ENCODE measurements at places on chromosomes 5 and 9. TPM values are rescaled to one million over a fixed set of nuclear protein-coding genes. Genes with fewer than 3 reads are reported as not detected.

DNA sequence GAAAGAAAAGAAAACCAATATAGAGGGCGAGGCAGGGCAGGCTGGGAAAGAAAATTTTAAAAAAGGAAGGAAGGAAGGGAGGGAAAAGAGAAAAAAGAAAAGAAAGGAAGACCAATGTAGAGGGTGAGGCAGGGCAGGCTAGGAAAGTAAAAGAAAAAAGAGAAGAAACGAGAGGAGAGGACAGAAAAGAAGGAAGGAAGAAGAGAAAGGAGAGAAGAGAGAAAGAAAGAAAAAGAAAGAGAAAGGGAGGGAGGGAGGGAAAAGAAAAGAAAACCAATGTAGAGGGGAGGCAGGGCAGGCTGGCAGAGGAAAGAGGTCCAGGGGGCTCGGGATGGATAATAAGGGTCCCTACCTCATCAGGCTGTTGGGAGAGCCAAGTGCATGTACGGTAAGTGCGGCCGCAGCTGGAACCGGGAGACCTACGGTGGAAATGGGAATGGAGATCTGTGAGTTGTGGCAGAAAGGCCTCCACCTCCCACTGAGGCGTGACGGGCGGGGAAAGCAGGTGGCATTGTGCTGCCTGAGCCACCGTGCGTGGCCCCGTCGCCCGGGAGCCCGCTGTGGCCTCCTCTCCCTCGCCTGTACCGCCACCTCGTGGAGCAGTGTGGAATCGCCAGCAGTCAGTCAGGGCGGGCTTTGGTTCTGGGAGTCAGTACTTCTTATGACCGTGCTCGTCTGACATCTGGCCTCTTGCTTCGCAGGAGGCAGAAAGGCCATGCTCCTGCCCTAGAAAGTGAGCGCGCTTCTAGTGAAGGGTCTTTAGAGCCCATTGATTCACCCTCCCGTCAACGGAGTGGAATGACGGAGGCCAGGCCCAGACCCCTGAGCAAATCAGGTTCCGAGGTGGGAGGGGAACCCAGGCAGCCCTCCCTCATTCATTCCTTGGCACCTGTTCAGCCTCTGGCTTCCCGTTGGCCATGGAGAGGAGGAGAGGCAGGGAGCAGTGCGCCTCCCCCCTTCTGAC, 10.4 kb upstream of the NHP2 start:
- peak; percentile 89 for DNase-seq

Gene GFI1B
- 0.25 TPM for total RNA-seq

DNA sequence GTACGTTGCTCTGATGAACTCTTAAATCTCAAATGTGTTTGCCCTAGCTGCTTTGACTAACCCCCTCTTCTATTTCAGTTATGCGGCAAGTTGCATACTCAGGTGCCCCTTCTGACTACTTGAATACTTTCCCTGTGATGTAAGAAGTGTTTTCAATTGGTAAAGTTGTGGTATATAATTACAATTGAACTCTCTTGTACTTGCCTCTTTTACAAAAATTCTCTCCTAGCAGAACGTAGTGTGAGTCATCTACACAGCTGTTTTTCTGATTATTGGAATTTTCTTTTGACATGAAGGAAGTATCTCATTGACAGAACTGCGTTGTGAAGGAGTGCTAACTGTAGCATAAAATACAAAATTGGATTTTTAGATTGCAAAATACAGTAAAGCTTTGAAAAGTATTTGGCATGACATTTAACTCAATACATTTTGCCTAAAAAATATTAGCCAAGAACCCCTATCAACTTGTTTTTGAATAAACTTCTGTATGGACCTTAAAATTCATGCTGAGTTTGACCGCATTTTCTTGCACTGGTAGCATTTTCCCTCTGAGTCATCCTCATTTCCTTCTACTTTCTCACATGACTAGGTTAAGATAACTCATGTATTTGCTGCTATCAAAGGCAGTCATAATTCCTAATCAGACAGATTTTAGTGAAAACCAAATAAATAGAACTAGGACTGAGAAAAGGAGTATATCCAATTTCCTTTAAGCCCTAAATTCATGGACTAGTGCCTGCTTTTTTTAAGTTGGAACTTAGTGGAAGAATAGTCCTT, 6.3 kb downstream of the CRHBP start:
- DNase-seq: no peak

DNA sequence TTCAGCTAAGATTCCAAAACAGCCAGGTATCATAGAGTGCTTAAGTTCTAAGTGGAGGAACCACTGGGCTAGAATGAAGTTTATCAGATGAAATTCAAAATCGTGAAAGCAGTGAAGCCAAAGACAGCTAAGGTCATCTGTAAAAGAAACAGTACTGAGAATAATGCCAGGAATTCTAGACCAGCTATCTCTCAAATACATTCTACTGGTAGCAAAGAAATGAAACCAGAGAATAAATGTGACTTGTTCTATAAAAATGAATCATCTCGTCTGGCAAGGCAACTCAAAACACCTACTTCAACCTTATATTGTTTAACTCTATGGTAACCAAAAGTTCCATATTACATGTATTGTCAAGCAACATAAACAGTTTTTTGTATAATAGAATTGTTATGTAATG, 51.3 kb upstream of the RGMB start:
- DNase-seq: no peak

- DNase-seq: no peak
These were observed 73.5 kb upstream of the MEGF10 start for GRCh38 chr5:127216898-127217675.

DNA sequence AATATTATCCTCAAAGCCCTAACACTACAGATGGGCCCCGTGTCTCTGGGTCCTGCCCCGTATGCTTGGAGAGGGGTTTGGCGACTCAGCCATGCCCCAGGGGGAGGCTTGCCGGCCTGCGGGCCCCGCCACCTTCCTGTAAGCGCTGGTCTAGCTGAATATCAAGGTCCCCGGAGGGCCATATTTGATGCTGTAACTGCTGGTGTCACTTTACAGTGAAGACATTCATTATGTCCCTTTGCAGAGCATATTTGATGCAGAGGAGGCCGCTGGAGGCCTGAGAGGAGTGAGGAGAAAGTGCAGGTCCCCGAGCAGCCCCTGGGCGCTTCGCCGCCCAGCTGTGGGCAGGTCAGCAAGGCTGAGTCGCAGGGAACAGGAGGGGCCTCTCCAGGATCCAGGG, 16.8 kb downstream of the IRX4 start:
- no peak for DNase-seq

DNA sequence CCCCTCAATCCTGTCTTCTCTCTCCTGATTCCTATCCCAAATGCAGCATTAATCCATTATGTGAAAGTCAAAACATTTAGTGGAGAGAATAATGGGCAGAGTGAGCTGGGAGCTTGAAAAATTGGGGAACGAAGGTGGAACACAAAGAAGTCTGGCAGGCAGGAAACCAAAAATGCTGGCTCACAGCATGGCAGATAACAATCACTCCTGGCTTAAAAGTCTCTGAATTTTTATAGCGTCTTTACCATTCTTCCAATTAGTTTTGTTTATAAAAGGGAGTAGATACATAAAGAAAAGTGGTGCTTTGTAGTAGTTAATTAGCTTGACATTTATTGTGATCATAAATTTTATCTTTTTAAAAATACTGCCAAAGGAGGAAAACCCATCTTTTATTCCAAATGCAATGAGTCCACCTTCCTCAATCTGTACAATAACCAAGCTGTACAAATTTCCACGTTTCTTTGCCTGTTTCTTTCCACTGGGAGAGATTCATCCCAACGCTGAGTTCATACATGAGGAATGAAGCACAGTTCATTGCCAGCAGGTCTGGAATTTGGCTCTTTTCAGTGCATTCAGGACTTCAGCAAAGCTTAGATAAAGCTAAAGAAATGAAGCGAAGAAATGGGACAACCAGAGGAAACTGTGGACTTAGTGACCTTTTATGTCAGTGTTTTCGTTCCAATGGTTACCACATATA, 174.7 kb downstream of the HMHB1 start:
- DNase-seq: no peak

GRCh38 chr5:158634714-158635113, 465.0 kb downstream of the EBF1 start:
- DNase-seq: no peak

Gene TSLP
- 7.2 TPM for total RNA-seq

Gene DIRAS2
- not detected for total RNA-seq

Gene BTNL8
- total RNA-seq: 0.27 TPM

GRCh38 chr5:169635936-169636335, 1.1 kb upstream of the DOCK2 start:
- DNase-seq: no peak

Gene ALDOB
- 0.35 TPM for total RNA-seq

DNA sequence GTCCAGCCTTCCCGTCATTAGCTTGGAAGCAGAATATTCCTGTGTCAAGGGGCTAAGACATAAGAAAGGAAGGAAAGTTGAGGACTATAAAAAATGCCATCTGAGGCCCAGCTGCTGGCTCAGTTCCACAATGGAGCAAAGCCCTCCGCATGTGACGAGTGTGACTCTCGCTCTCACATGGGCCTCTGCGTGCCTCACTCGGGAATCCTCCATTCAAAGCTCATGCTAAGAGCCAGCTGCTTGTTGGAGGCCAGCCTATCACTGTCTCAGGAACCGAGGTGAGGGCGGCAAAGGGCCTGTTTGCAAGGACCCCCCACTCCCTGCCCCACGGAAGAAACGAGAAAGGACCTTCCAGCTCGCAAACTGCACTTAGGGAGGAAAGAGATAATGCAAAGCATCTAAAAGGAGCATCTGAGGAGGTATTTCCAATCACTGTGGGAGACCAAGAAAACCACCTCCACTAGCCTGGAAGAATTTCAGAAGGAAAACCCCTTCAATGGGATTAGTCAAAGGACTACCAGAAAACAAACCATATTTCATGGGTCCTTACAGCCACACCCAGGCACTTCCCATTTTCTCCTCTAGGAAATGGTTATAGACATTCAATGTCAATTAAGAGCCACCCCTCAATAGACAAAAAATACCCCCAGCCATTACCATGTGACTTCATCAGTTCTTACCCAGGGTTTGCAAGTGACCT, 95.3 kb downstream of the PRRT1B start:
- DNase-seq: no peak

DNA sequence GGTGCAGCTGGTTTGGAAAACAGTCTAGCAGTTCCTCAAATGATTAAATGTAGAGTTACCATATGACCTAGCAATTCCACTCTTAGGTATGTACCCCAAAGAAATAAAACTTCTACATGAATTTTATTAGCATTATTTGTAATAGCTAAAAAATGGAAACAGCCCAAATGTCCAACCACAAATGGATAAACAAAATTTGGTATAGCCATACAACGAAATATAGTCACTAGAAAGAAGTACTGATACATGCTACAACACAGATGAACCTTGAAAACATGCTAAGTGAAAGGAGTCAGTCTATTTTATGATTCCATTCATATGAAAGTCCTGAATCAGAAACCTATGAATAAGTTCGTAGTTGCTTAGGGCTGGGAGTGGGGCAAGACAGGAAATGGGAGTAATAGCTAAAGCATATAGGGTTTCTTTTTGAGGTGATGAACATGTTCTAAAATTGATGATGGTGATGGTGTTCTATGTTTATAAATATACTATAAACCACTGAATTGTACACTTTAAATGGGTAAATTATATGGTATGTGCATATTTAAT, 6.3 kb downstream of the GDF9 start:
- DNase-seq: no peak

DNA sequence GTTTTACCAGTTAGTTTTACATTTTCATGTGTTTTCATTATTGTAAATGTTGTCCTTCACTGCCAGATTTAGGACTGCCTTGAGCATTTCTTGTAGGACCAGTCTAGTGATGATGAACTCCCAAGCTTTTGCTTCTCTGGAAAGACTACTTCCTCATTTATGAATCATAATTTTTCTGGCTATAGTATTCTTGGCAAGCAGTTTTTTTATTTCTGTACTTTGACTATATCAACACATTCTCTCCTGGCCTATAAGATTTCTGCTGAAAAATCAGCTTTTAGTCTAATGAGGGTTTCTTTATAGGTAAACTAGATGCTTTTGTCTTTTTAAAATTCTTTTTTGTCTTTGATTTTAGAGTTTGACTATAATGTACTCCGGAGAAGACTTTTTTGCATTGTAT, 256.8 kb upstream of the GRAMD2B start:
- no peak for DNase-seq

Gene TAF11L10
- not detected for total RNA-seq

Gene ABCA1
- total RNA-seq: 13.0 TPM

DNA sequence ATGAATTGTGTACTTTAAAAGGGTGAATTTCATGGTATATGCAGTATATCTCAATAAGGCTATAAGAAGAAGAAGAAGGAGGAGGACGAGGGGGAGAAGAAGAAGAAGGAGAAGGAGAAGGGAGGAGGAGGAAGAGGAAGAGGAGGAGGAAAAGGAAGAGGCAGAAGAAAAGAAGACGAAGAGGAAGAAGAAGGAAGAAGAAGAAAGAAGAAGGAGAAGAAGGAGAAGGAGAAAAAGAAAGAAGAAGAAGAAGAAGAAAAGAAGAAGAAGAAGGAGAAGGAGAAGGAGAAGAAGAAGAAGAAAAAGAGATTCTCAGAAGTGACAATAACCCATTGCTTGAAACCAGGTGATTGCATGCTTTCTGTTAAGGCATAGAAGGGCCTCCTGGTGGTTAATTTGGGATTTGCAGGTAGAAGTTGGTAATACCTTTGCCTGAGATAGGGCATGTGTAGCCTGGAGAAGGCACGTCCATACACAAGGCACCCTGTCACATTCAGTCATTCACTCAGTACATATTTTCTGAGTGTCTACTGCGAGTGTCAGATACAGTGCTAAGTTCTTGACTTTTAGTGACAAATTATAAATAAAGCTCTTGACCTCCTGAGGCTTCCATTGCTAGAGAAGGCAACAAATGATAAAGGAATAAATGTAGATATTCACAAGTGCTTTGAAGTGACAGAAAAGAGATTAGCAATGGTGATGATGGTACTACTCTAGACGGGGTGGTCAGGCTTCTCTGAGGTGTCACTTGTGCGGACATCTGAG, 231.3 kb downstream of the NPR3 start:
- DNase-seq: no peak

Gene INSL6
- not detected for total RNA-seq

DNA sequence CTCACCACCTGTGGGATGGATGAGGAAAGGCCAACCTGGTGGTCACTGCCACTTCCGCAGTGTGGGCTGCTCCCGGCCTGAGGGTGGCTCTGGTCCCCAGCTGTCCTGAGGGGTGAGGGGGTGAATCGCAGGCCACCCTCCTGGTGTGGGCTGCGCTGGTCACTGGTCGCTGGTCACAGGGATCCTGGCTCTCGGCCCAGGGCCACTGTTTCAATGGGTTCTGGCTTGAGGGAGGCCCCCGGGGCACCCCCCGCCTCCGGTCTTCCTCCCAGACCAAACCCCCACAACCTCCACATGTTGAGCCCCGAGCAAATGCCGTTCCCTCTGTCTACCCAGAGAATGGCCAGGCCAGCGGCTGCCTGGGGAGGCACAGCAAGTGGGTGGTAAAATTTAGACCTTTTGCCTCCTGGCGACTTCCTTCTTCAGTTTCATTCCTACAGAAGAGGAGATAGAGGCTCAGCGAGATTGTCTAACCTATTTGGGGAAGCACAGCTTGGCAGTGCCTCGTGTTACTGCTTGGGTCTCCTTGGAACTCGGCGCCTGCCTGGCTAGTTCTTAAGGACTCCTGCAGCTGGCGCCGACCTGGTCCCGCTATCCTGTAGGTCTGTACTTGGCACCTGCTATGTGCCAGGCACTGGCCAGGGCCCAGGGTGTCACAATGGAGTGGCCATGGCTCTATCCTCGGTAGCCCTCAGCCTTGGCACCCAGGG, 48.2 kb downstream of the RXRA start:
- DNase-seq: peak; percentile 65

Measured in left ventricle myocardium superior (tissue), 1 donor.